KBM-7 (cell line): ENCODE measurements at places on chromosomes 2 and 18.

GRCh38 chr2:188450732-188451483 is 159.2 kb downstream of the GULP1 start:
- DNase-seq = no peak

DNA sequence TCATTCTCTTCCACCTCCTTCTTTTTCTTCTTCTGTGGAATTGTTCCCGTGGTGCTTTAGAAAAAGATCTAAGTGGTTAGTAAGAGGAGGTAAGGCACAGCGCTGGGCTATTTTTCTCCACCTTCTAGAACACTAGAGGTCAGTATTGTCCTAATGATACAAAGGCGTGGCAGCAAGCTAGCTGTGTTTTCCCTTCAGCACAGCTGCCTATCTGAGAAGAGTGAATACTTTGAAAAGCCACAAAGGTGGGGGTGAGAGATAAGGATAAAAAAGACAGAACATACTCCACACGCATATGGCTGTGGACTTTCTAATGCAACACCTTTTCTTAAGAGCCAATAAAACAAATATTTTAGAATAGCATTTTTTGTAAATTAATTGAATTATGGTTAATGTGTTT is 2.1 kb downstream of the CNTNAP5 start:
- peak; percentile 78 for DNase-seq

DNA sequence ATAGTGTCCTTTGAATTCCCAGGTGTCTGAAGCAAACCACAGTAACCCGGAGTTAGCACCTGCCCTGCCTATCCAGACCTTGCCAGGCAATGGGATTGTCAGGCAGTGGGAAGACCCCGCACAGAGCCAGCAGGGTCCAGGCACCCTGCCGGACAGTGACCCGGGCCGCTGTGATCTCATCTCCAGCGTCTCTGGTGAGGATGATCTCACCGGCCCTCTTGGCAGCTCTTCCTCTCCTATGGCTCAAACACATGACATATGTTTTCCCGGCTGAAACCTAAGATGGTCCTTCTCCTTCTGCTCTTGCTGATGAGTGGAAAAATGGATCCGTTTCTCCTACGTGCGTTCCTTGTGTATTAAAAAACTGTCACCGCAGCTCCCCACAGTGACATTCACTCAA is 75.1 kb downstream of the ACOXL start:
- no peak for DNase-seq

DNA sequence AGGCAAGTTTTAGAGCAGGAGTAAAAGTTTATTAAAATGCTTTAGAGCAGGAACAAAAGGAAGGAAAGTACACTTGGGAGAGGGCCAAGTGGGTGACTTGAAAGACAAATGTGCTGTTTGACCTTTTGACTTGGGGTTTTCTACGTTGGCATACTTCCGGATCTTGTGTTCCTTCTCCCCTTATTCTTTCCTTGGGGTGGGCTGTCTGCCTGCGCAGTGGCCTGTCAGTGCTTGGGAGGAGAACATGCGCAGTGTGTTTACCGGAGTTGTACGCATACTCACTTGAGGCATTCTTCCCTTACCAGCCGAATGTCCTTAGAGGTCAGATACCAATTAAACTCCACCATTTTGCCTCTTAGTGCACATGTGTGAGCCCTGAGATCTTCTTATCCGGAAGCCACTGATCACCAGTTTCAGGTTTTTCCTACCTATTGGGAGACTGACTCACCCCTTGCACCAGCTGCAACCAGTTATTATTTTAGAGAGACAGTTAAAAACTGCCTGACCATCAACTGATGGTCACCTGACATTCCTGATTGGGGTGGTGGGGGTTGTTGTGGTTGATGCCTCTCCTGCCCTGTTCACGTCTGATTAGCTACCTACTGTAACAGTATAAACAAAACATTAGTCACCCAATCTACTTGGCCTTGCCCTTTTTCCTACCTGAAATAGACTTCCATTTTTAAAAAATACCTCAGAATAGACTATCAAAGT is 67.5 kb downstream of the NYAP2 start:
- no peak for DNase-seq

DNA sequence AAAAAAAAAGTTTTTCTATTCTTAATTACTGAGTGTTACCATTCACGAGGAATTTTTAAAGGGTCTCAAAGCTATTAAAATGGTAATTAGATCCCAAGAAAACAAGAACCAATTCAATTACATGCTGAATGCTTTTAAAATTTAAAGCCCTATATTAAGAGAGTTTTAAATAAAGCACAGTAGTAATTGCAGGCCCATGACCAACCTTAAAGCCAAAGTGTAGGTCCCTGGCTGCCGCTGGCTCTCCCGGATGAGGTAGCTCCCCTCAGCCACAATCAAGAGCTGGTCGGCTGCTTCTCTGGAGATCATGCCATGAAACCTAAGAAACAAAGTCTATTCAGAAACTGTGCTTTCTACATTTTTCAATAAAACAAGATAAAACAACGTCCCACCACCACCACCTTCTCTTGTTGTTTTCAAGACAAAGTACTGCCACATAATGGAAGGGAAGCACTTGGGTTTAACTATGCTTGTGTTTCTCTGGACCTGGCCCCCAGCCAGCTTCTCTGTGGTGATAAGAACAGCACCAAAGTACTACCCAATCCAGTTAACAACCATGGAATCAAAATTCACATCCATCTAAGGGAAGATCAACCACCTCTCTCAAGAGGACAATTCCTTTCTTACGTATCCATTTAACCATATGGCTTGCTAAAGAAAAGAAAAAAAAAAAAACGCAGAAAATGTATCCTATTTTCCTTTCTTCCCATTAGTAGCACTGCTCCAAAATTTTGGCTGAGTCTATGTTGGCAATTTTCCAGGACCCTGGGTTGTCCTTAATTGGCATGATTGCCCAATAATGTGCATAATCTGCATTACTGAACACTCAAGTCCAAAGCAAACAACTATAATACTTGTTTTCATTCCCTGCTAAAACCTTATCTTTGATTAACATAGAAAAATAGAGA is 90.1 kb downstream of the CHN1 start:
- DNase-seq = no peak

DNA sequence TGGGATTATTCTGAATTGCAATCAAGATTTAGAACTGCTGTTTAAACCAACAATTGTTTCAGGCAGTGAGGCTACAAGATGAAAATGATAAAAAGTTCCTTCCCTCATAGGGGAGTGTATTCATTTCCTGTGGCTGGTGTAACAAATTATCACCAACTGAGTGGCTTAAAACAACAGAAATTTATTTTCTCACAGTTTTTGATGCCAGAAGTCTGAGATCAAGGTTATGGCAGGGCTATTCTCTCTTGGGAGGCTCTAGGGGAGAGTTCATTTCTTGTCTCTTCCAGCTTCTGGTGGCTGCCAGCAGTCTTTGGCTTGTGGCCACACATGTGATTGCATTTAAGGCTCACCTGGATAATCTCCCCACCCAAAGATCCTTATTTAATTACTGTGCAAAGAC is 290.5 kb upstream of the ZSWIM2 start:
- DNase-seq = no peak

GRCh38 chr2:82656420-82656819 is 1802.7 kb downstream of the SUCLG1 start:
- DNase-seq = no peak

- DNase-seq = no peak
Observed at GRCh38 chr2:19759880-19760279, 141.9 kb downstream of the TTC32 start.

GRCh38 chr18:50439460-50440015 is 64.7 kb downstream of the SKA1 start:
- no peak for DNase-seq

GRCh38 chr2:160956243-160956802 is 203.9 kb upstream of the TANK start:
- no peak for DNase-seq

- DNase-seq = no peak
Observed at GRCh38 chr2:38167968-38168350, 92.0 kb upstream of the CYP1B1 start.

- no peak for DNase-seq
Observed at GRCh38 chr2:156673333-156673615, 237.1 kb downstream of the GPD2 start.

DNA sequence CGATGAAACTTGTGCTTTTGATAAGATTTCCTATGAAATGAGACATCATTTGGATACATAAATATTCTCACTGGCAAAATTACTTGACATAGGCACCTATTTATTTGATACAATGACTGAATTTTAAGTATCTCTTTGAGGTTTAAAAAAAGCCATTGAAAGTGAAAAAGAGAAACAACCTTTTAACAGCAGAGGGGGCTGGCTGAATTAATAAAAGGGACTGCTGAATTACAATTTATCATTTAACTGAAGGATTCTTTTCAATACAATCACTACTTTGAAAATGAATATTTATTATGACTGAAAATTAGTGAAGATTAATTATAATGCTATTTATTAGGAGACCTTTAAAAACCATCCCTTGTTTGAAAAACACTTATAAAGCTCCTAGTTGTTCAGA is 335.3 kb downstream of the DLGAP1 start:
- DNase-seq = no peak

GRCh38 chr2:127420039-127420864 is 2.0 kb downstream of the PROC start:
- no peak for DNase-seq

DNA sequence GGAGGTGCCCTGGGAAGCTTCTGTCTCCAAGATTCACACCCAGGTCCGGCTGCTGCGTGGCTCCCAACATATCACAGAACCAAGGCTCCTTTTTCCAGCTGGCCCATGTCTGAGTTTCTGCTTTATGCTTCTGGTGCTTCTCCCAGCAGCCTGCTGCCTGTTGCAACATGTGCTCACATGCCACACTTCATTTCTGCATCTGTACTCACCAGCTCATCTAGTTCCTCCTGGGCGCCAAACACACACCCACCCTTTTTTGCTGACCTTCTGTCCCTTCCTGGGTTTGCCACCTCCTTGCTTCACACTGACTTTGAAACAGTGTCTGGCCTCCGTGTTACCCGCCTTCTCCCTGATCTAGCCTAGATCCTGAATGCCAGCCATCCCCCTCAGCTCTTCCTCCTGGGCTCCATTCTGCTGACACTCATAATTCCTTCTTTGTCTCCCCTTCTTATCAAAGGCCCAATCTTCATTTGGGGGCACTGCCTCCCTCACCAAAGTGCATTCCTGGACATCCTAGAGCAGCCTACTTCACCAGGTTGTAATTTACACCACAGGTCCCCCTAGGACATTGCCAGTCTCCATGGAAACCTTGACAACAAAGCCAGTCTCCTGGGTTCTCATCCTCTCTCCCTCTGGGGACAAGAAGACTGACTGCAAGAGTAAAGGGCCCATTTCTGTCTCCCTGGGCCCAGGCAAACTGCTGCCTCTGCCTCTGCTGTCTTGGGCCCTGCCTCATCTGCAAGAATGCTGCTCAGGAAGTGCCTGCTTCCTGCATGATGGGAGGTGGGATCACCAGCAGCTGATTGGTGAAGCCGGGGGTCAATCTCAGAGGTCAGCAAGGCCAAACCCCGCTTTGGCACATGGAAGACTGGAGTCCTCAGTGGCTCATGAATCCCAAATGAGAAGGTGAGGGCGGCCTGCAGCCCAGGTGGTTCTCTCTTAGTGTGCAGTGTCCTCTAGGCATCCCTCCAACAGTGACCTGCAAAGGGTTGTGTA is 13.9 kb upstream of the PROM2 start:
- DNase-seq = no peak

DNA sequence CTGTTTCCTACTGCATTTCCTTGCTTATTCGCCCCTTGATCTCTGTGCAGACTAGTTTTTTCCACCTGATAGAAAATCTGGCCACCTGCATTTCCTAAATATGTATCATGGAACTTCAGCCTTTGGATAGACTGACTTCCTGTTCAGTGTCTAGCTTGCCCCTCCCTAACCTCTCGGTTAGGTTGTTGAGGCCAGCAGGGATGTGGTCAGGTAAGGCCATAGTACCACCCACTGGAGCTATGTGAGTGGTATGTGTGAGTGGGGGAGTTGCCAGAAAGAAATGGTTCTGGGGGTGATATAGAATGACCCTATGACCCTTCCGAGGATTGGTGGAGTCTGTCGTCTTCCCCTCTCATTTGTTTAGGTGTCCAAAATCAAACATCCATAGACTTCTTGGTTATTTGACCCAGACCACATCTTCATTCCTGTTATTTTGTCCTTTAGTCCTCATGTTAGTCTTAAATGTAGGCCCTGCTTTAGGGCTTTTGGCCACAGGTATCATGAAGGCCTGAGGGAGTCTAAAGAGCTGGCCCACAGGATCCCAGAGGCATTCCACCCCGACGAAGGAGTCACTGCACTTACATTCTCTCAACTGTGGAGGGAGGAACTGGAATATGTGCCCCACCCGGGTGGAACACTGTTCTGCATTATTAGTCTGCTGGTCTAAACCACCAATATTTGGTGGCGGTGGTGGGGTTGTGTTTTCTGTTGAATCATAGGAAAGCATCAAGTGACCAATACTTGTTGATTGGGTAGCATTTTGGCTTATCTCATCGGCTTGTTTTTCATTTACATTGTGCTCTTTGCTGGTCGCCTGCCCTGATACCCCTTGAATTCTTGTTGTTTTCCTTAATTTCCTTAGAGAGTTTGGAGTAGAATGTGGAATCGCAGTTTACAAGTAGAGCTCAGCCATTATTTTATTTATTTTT is 21.9 kb downstream of the CAB39 start:
- no peak for DNase-seq

DNA sequence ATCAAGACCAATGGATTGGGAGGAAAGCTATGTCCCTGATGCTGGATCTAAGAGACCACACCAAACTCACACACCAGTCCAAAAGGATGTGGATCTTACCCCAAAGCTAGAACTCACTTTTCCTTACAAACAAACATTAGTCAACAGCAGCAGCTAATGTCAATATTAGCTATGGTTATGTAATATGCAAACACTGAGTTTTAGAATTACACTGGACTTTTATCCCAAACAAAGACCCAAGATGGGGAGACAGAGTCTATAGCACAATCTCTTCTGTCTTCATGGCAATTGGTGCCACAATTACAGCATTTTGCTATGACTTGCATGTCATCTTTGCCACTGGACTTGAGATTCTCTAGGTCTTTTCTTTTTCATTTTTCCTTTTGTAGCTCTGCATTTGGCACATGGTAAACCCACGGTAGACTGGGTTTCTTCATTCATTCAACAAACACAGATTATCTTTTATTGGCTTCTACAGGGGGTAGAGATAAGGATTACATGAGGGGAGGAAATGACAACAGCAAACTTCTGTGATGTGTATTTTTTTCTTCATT is 59.0 kb downstream of the SPRED2 start:
- no peak for DNase-seq

DNA sequence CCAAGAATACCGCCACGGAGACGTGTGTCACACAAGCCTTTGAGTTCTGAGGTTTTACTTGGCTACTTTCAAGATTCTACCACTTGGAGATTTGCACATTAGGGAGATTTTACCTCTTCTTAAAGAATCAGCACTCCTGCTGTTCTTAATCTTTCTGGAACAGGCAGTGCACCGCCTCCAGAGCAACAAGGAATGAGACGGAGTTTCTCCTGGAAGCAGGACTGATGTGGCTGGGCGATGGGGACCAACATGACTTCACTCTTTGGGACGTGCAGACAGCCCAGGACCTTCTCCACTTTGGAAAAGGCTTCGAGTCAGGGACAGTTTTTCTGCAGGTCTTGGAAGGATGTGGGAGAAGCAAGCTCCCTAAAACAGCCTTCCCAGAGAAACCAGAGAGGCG is 255.2 kb downstream of the HDAC4 start:
- no peak for DNase-seq

GRCh38 chr2:122300758-122301157 is 545.3 kb downstream of the TSN start:
- peak; percentile 76 for DNase-seq
